ENCODE measurements at places on chromosomes 7 and 10.

DNA sequence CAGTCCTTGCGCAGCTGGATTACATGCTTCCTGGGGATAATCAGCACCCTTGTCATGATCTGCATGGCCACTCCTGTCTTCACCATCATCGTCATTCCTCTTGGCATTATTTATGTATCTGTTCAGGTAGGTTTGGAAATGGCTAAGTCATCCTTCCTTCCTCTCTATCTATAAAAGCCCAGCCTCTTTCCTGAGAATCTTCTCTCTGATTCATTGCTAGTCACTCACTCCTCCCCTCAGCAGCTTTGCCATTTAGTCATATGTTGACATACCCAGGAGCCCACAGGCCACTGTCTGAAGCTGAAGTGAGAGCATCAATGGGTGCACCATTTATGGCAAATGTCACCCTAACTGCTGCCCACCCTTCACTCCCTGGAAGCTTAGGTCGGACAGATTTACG is 52.0 kb downstream of the ABCC2 start:
- DNase-seq, result peak; percentile 56

- DNase-seq, result no peak
These were observed 49.5 kb downstream of the VSTM2A start for GRCh38 chr7:54591404-54592386.

- DNase-seq, result no peak
These were observed 12.8 kb downstream of the CACNA2D1 start for GRCh38 chr7:82430500-82431465.

- DNase-seq, result no peak
These were observed 76.4 kb downstream of the CALN1 start for GRCh38 chr7:72335561-72336381.

- DNase-seq, result peak; percentile 71
These were observed 129.1 kb upstream of the BTBD16 start for GRCh38 chr10:122141821-122142640.

- DNase-seq, result no peak
These were observed 9.4 kb downstream of the RNF133 start for GRCh38 chr7:122689346-122690109.

DNA sequence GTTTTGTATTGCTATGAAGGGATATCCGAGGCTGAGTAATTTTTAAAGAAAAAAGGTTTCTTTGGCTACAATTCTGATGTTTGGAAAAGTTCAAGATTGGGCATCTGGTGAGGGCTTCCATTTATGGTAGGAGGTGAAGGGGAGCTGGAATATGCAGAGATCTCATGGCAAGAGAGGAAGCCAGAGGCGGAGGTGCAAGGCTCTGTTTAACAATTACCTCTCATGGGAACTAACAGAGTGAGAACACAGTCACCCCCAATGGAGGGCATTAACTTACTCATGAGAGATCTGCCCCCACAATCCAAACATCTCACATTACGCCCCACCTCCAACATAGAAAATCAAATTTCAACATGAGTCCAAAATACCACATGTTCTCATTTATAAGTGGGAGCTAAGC is 62.0 kb downstream of the AKR1D1 start:
- no peak for DNase-seq

- DNase-seq, result no peak
These were observed 681.0 kb upstream of the C7orf33 start for GRCh38 chr7:147909431-147910148.

- no peak for DNase-seq
These were observed 5.4 kb downstream of the CPVL start for GRCh38 chr7:29140873-29141468.

DNA sequence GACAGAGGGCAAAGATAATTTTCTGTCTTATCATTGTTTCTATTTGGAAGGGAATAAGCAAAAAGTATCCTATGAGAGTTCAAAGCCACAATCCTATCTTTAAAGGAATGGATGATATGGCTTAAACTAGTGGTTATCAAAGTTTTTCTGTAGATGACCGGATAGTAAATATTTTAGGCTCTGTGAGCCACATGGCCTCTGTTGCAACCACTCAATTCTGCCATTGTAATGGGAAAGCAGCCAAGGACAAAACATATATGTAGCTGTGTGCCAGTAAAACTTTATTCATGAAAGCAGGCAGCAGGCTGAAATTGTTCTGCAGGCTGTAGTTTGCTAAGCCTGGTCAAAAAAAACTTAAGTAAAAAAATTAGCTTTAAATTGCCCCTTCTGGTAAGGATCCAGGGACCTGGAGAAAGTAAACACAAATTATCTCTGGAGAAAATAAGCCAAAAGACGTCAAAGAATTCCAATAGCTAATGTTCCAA is 73.3 kb downstream of the THSD7A start:
- peak; percentile 14 for DNase-seq

DNA sequence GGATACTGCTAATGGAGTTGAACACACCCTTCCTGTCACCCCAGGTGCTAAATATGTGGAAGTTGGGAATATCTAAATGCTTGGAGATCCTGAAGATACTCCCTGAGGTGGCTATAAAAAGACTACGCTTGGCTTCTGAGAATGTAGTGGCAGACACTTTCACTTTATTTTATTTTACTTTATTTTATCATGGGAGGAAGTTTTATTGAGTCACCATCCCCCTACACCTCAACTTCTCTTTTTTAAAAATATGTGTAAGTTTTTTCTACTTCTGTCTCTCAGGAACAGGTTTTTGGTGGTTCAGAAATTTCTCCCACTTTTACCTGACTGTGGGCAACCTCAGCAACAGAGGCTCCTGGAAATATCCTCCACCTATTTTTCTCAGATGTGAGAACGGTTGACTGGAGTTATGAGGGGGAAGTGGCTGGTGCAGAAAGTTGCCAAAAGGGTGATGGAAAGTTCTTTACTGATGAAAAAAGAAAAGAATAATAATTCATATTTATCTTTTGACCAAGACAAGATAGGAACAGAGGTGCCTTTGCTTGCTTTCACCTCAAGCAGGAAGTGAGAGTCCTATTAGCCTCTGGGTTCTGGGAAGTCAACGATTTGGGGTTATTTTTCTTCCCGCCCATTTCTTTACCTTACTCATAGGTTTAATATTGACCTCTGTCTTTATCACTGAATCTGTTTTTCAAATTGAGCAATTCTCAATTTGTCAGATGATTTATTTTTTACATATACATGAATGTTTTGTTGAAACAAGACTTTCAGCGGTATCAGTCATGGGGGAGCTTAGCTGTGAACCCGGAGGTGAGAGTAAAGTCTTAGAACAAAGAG is 103.6 kb downstream of the AHR start:
- no peak for DNase-seq

- DNase-seq, result no peak
These were observed 1135.2 kb downstream of the CNTNAP2 start for GRCh38 chr7:147251751-147252325.

GRCh38 chr7:24828891-24829661 is 71.8 kb upstream of the GSDME start:
- peak; percentile 51 for DNase-seq

- peak; percentile 86 for DNase-seq
These were observed 65.2 kb downstream of the AOAH start for GRCh38 chr7:36659172-36659516.

GRCh38 chr10:75828413-75828812 is 397.0 kb downstream of the LRMDA start:
- no peak for DNase-seq

DNA sequence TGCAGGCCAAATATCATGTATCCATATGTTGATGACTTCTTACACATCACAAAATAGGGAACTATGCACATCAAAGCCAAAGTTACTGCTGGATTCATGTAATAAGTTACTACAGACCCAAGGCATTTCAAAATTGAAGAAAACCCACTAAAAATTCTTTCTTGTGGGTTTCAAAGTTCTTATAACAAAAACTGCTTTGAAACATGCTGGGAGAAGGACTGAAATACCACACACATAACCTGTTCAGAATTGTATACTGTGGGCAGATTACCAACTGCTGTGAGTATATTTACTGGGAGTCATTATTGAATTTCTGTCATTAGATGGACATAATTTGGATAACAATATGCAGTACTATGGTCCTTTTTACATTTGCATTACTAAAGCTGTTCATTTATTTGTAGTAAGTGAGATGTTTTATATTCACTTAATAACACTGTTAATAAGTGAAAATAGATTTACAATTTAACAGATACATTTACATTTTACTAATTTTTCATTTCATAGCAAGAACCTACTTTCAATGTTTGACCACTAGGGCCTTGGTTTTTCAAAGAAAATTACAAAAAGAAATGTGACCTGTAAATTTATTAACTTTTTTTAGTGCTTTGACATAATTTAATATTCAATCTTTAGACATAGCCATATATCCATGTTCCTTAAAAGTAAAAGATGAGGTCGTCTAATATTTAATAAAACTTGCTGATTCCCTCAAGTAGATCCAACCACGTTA is 132.6 kb downstream of the MAGI2 start:
- peak; percentile 23 for DNase-seq

GRCh38 chr10:94521276-94522250 is 24.0 kb upstream of the HELLS start:
- DNase-seq, result no peak

DNA sequence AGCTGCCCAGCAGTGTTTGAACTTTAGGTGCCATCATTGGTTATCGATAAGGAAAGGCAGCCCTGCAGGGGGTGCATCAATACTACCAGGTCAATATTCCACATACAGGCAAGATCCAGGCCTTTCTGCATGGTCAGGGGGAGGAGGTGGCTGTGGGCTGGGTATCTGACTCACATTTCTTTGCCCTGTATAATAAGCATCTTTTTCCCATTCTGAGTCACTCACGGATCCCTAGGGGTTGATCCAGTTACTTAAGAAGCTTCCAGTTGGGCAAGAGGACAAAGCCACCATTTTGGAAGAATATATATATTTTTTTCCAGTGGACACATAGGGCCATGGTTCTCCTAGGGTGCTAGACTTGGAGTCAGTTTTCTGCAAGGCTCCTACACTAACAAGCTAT is 114.2 kb upstream of the HABP2 start:
- peak; percentile 8 for DNase-seq

DNA sequence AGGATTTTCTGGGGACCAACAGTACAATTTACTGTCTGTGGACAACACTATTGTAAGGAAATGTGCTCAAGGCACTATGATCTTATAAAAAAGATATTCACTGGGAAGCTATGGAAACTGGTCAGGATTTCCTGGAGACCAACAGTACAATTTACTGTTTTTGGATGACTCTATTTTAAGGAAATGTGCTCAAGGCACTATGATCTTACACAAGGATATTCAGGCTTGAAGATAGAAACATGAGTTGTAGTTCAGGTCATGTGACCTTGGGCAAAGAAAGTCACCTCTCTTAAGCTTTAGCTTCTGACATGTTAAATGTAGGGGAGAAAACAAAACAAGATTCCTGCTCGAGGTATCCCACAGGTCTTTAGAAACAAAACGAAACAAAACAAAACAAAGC is 1.7 kb upstream of the ITPRID1 start:
- DNase-seq, result no peak

DNA sequence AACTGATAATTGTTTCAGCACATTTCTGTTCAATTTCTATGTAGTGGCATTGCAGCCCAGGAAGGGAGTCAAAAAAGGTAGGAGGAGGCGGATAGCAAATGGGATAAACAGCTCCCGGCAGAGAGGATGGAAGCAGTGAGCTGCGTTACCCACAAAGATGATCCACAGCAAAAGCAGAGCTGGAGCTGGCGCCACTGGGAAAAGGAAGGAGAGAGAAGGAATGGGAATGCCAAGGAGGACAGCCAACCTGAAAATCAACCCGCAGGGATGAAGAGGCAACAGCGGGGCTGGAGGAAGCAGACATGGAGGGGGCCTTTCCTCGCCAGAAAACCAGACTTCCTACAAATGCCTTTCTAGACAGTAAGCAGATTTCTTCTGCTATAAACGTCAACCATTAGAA is 82.7 kb upstream of the ADAM12 start:
- no peak for DNase-seq

DNA sequence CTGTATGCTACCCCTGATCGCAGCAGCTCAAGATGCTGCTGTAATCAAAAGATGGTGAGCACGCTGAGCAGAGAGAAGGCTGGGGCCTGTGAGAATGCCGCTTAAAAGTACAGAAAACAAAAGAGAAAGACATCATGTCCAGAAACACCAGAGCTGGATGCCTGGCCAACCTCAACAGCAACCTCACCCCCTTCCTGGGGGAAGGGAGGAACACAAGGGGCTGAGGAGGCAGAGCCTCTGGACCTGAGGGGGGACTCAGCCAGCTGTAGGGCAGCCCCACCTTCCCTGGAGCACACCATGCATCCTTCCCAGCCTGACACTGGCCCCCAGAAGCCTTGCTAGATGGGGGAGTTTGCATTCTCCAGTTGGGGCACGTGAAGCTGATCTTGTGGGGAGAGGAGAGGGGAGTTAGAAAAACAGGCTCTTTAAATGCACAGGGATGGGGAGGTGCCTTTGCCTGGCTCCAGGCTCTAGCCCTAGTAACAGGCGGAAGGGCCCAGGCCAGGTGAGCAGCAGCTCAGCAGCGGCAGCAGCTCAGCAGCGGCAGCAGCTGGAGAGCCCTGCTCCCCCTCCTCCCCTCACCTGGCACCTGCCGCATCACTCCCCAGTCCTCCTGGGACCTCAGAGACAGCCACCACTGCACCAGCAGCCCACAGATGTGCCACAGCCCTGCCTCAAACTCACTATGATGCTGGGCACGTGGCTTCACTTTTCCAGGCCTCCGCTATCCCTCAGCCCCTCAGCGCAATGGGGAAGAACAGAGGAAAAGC is 156.3 kb downstream of the NEURL1 start:
- no peak for DNase-seq

GRCh38 chr7:96304573-96304972 is 17.3 kb downstream of the SLC25A13 start:
- DNase-seq, result no peak
